ENCODE measurements at places on chromosomes 7 and 10.
A peak's percentile ranks its signal among the peaks of the same experiment; 100 is the strongest.

GRCh38 chr10:127690176-127690835 lies 46.7 kb upstream of the FOXI2 start:
- no peaks in the 10 kb centered on the region for H3K27me3 ChIP-seq
- no peak overlapping the region for H3K27ac ChIP-seq
- DNase-seq = no peak
- H3K4me1 ChIP-seq = no peaks in the 10 kb centered on the region

- H3K4me1 ChIP-seq = peaks cover 1% of the 10 kb centered on the region
- H3K27ac ChIP-seq = no peak overlapping the region
Measured at GRCh38 chr10:22722626-22723169, 8.3 kb upstream of the PIP4K2A start.

- H3K4me1 ChIP-seq = peaks cover 2% of the 10 kb centered on the region
- peak; percentile 38 for DNase-seq
- no peaks in the 10 kb centered on the region for H3K27me3 ChIP-seq
- no peak overlapping the region for H3K4me3 ChIP-seq
Measured at GRCh38 chr10:110083884-110084283, 76.1 kb downstream of the ADD3 start.

DNA sequence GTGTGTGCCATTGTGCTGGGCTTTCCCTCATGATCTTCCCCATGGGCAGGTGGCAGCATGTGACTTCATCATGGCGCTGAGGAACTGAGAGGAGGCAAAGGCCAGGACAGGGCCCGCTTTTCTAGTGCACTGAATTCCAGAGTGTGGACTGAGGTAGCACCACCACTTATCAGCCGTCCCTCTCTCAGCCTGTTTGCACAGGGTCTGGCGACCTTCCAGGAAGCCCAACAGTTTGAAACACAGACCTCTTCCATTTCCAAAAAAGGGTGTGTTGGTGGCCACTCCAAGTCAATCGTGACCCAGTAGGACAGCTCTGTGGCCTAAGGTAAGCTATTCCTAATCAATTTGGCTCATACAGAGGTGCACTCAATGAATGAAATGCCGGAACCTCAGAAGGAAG lies 4.4 kb downstream of the DNAJC30 start:
- H3K4me3 ChIP-seq = no peak overlapping the region
- H3K4me1 ChIP-seq = peaks cover 19% of the 10 kb centered on the region
- no peak for DNase-seq
- peaks cover 19% of the 10 kb centered on the region for H3K36me3 ChIP-seq

DNA sequence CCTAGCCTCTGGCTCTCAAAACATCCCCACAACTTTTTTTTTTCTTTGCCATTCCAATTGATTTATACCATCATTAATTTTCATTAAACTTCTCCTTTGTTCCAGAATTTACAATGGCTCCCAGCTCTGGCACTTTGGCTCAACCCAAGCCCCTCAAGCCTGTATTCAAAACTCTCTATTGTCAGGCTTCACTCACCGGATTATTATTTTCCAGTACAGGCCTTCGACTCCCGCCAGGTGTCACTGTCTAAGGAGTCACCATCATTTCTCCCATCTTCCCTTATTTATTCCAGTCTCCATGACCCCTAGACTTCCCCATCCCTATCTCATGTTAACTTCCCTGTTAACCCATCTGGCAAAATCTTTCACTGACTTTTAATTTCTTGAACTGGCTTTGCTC lies 67.8 kb downstream of the HIPK2 start:
- H3K36me3 ChIP-seq = peaks cover 61% of the 10 kb centered on the region
- DNase-seq = no peak
- H3K4me3 ChIP-seq = no peak overlapping the region
- H3K27ac ChIP-seq = no peak overlapping the region
- no peaks in the 10 kb centered on the region for H3K27me3 ChIP-seq
- H3K4me1 ChIP-seq = peaks cover 30% of the 10 kb centered on the region
